ENCODE measurements at places on chromosomes 13 and 19.

GRCh38 chr13:37136633-37137032, 31.2 kb upstream of the CSNK1A1L start:
- DNase-seq = no peak

DNA sequence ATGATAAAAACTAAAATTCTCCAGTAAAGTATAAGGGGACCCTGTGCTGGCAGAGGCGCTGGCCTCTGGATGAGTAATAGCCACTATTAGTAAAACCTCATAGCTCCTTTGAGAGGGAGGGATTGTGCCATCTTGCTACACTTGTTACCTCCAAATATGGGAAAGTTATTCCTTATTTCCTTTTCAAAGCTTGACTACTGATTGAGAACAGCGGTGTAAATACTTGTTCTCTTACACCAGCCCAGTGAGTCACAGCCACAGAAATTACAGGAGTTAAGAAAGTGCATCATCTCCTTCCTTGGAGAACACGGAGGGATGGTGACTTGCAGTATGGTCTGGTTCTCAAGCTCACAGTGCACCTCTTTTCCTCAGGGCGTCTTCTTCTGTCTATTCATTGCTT, 379.0 kb downstream of the EFNB2 start:
- no peak for DNase-seq

DNA sequence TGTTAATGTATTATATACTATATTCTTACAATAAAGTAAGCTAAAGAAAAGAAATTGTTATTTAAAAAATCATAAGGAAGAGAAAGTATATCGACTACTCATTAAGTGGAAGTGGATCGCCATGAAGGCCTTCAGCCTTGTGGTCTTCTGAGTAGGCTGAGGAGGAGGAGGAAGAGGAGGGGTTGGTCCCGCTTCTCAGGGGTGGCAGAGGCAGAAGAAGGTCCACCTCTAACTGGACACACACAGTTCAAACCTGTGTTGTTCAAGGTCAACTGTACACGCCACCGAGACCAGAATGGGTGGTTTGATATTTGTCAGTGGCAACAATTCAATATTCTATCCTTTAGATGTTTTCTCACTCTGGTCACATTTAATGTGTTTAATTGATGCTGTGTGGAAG, 67.2 kb downstream of the ALOX5AP start:
- no peak for DNase-seq

DNA sequence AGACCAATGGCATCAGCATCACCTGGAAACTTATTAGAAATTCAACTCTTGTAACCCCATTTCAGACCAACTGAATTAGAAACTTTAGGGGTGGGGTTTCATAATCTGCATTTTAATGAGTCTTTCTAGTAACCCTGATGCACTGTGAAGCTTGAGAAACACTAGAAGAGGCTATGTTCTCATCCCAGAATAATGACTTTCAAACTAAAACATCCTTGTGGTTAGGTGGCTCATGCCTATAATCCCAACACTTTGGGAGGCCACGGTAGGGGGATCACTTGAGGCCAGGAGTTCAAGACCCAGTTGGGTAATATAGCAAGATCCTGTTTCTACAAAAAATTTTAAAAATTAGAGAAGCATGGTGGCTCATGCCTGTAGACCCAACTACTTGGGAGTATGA, 402.4 kb downstream of the DLEU7 start:
- DNase-seq = no peak

- DNase-seq = no peak
These were observed 2.3 kb downstream of the AP2S1 start for GRCh38 chr19:46848389-46848788.

GRCh38 chr13:99176309-99177276, 24.1 kb upstream of the UBAC2 start:
- peak; percentile 62 for DNase-seq

- no peak for DNase-seq
These were observed 37.0 kb downstream of the RUBCNL start for GRCh38 chr13:46350003-46350402.

GRCh38 chr13:44117351-44117750, 237.6 kb downstream of the LACC1 start:
- no peak for DNase-seq

DNA sequence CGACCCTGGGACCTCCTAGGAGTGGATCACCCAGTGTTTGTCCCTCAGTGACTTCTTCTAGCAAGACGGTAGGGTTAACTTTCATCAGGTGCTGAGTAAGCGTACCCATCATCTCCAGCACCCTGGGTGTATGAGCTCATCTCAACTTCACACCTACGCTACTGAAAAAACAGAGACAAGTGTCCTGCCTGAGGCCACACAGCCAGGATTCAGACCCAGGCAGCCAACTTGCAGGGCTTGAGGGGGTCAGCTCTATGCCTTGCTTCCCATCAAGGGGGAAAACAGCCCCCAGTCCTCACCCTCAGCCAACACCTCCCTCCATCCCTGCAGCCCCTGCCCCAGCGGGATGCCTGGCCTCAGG, 4.6 kb downstream of the TLE2 start:
- no peak for DNase-seq

GRCh38 chr13:98450539-98451111, 126.3 kb downstream of the STK24 start:
- no peak for DNase-seq

- DNase-seq = no peak
These were observed 18.4 kb upstream of the GAS6 start for GRCh38 chr13:113882267-113882630.

DNA sequence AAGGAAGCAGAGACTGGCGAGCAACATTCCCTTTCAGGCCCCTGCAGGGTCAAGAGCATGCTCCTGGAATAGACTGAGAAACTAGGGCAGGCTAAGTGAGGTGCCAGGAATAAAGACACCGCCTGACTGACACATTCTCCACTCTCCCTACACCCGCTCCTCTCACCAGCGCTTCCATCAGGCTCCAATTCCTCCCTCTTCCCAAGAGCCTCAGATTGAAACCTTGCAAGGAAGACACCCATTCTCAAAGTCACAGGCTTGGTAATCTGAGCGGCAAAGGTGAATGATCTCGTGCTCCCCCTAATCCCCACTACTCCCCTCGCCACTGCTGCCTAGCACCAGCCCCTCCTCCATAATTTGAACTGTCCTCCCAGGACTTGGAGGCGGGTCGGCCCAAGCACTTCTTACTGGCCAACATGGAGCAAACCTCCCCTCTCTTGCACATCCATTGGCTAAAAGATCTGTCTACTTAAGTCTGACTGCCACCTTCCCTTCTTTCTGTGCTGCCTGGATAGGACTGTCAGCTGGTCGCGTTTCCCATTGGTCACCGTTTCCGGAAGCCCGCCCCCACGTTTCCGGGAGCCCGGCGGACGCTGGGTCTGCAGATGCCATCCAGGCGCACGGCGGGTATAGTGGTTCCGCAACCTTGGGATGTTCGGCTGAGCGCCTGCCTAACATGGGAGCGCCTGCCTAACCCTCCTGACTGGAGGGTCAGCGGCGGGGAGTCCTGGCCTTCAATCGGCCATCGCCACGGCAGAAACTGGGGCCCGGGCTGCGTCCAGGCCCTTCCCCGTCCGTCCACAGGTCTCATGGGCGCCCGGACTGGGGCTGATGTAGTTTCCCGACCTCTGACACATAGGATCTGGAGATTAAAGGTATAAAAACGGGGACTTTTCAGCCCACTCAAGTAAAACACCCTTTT, 33.6 kb downstream of the ZNF383 start:
- no peak for DNase-seq

DNA sequence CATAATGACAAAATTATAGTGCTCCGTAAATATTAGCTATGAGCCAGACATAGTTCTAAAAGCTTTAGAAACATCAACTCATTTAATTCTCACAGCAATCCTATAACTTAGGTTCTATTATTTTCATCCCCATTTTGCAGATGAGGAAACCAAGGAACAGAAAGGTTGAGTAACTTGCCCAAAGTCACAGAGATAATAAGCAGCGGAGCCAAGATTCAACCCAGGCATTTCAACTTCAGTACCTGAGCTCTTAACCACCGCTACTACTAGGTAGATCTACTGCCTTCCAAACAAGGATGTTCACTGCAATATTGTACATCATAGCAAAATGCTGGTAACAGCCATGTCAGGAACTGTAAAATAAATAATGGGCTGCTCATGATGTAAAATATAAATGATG, 39.9 kb downstream of the ELF1 start:
- no peak for DNase-seq

DNA sequence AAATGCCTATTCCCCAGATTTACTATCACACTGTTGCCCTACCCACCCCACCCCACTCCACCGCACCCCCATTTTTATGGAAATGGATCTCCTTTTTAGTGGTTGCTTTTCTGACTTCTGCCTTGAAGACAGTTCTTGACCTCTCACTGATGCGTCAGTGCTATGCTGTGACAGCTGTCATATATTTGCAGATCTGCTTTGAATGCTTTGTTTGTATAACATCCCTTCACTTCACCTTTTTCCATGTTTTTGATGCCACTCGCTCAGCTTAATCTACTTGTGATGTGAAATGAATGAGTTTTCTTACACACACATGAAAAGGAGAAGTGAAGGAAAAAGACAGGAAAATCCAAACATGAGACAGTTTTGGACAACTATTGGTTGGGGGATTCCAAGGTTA, 731.0 kb downstream of the SLITRK6 start:
- DNase-seq = no peak

GRCh38 chr13:22027566-22027965, 356.7 kb downstream of the FGF9 start:
- DNase-seq = no peak

- DNase-seq = no peak
These were observed 20.8 kb downstream of the PLEKHJ1 start for GRCh38 chr19:2215281-2215751.

DNA sequence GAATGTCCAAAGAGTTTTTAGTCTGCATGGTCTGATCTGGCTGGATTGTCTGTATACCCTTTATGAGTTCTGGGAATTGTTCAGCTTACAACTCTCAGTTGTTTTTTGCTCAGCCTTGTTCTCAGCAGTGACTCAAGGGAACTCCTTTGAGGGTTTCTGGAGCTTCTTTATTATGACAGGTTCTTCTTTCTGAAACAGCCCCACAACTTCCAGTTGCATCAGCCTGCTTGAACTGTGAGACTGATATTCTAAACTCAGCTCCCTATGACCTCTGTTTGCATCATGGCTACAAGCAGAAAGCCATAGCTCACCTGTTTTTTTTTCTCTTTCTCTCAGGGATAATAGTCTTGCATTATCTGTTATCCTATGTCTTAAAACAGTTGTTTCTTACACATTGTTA, 85.0 kb downstream of the TDRD3 start:
- no peak for DNase-seq

DNA sequence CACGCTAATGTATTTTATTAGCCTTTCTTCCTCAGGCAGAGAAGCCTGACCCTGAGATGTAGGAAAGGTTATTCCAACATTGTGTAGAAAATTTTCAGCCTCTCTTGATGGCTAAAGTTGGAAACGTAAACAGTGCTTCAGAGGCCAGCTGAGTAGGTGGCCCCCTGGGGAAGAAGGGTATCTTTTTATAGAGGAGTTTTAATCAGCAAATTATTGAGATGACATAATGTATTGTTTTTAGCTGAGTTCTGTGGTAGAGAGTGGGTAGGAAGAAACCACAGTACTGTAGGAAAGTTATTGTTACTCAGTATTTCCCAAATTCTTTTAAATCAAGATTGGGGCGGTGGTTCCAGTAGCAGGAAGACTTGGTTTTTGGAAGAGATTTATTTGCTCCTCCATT, 268.8 kb downstream of the DLEU7 start:
- no peak for DNase-seq

- DNase-seq = no peak
These were observed 177.5 kb downstream of the DCLK1 start for GRCh38 chr13:35953537-35954206.

GRCh38 chr13:43306372-43306771, 283.0 kb downstream of the DNAJC15 start:
- DNase-seq = no peak

GRCh38 chr19:29565171-29565570, 39.4 kb downstream of the VSTM2B start:
- DNase-seq = no peak

DNA sequence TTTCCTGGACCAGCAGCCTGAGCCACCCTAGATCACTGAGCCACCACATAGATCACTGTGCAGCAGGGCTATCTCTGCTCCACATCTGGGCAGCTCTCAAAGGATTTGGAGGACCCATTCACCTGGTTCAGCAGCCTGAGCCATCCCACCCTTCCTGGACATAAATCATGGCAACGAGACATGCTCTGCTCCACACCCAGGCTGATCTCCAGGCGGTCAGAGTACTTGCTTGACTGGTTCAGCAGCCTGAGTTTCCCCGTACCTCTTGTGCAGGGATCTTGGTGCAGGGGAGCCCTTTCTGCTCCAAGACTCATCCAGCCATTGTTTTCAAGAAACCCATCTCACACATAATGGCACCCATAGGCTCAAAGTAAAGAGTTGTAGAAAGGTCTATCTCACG, 195.3 kb downstream of the LIG4 start:
- no peak for DNase-seq

DNA sequence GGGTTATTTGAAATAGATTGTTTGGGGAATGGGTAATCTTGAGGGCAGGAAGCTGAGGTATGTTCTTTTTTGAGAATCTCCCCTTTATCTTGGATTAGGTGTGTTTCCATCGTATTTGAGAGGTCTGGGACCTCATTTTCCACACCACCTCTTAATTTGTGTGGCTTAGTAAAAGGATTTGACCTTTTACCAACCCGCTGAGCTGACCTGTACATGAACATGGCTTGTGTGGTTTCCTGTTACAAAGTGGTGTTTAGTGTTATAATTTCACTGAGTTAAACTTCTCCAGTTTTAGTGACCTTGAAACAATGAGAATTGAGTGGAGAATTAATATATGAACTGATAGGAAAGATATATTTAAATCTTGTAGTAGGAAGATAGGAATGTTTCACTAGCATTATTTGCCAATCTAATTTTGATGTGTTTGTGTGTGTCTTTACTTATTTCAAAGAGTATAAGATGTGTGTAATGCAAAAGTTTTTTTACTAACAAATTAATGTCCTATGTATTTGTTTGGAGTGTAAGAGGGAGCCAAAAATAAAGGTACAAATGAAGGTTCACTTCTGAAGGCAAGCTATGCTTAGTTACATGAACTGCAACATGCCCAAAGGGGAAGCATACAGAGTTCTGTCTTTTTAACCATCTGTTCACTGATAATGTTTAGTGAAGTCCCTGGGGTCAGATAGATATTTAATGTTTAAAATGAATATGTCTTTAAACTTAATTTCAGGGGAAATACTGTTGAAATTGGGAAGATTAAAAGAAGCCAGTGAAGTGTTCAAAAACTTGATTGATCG, 17.1 kb downstream of the NAA16 start:
- no peak for DNase-seq
